ENCODE measurements at places on chromosomes 1 and 21. TPM values are rescaled to one million over a fixed set of nuclear protein-coding genes. Genes with fewer than 3 reads are reported as not detected.
A peak's percentile ranks its signal among the peaks of the same experiment; 100 is the strongest.

LCE2B gene
- not detected for total RNA-seq

NUDT17 gene
- 2.4 TPM for total RNA-seq

TMEM269 gene
- total RNA-seq = 0.11 TPM

DNA sequence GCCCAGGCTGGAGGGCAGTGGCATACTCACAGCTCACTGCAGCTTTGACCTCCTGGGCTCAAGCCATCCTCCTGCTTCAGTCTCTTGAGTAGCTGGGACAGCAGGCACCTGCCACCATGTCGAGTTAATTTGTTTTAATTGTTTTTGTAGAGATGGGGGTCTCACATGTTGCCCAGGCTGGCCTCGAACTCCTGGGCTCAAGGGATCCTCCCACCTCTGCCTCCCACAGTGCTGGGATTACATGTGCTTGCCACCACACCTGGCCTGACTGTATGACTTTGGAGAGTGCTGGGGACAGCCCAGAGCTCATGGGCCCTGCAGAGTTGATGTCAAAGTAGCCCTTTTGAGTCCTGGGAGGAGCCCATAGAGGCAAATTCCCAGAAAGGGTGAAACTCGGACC lies 1.8 kb downstream of the OBSCN start:
- DNase-seq = no peak
- peaks cover 4% of the 10 kb centered on the region for H3K4me1 ChIP-seq
- H3K27ac ChIP-seq = no peak overlapping the region
- H3K4me3 ChIP-seq = no peak overlapping the region

DNA sequence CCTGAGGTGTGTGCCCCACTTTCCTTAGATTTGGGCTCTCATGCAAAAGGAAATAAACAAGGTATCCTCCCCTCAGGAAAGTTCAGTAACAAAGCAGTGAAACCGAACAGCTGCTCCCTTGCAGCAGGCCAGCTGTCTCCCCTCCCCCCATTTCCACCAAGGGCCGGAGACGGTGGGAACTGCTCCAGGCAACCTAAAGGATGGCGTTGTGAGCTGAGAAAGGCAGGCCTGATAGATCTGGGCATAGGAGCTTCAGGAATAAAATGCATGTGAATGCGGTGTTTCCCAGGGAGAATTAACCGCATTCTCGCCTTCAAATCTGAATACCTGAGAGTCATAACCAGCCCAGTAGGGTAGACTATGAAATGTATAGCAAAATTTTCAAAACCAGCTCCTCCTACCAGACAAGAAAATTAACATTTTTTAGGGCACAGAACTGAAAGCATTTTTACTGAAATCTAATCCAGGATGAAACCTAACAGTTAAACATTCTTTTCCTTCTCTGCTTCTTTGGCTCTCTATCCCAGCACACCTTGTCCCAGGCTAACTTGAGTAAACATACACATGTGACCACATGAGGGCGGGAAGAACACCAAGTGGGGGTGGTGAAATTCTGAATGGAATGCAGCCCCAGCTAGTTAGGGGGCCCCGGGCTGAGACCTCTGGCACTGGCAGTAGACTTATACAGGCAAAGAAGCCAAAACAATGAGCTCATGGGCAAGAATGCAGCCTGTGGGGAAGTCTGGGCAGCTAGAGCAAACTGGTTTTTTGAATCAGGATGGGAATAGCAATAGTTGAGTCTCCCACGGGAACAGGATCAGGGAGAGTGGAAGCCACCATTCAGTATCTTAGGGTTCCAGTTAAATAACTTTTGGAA lies 11.5 kb downstream of the MCL1 start:
- H3K4me3 ChIP-seq = no peak overlapping the region
- DNase-seq = peak; percentile 97

GRCh38 chr1:9115351-9116205 lies 13.3 kb downstream of the GPR157 start:
- DNase-seq = no peak
- no peak overlapping the region for H3K4me3 ChIP-seq
- no peaks in the 10 kb centered on the region for H3K36me3 ChIP-seq
- H3K27me3 ChIP-seq = no peaks in the 10 kb centered on the region
- no peak overlapping the region for H3K27ac ChIP-seq

GRCh38 chr1:53949023-53949990 lies 3.2 kb downstream of the LRRC42 start:
- H3K27ac ChIP-seq = no peak overlapping the region
- no peaks in the 10 kb centered on the region for H3K36me3 ChIP-seq
- H3K4me3 ChIP-seq = no peak overlapping the region

DNA sequence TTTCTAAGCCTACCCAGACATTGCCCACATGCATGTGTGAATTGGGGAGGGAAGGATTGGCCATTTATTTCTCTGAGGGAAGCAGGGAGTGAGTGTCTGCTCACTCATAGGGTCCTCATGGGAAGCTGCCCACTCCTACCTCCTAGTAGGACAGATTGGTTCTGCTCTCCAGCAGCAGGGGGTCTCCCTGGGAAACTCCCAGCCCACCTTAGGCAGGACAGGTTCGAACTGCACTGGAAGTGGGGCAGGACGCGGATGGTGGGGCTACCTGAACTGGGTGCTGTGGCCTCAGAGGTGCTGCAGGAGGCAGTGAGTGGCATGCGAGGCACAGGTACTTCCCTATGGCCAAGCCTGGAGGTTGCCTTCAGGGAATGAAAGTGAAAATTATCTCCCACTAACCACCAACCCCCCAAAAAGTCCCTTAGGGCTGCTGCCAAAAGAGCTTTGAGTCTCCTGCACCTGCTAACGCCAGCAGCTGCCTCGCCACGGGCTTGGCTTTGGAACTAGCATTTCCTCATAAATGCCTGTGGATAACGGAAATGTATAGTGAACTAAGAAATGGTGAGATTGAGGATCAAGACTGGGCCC lies 157.0 kb upstream of the COA6 start:
- H3K36me3 ChIP-seq = no peaks in the 10 kb centered on the region
- no peaks in the 10 kb centered on the region for H3K27me3 ChIP-seq
- H3K4me3 ChIP-seq = no peak overlapping the region
- no peak for DNase-seq
- H3K27ac ChIP-seq = no peak overlapping the region
- no peaks in the 10 kb centered on the region for H3K4me1 ChIP-seq

- no peak for DNase-seq
- no peak overlapping the region for H3K27ac ChIP-seq
- no peak overlapping the region for H3K4me3 ChIP-seq
- H3K27me3 ChIP-seq = no peaks in the 10 kb centered on the region
These were observed 9.6 kb downstream of the LRRC53 start for GRCh38 chr1:74502858-74503257.

DNA sequence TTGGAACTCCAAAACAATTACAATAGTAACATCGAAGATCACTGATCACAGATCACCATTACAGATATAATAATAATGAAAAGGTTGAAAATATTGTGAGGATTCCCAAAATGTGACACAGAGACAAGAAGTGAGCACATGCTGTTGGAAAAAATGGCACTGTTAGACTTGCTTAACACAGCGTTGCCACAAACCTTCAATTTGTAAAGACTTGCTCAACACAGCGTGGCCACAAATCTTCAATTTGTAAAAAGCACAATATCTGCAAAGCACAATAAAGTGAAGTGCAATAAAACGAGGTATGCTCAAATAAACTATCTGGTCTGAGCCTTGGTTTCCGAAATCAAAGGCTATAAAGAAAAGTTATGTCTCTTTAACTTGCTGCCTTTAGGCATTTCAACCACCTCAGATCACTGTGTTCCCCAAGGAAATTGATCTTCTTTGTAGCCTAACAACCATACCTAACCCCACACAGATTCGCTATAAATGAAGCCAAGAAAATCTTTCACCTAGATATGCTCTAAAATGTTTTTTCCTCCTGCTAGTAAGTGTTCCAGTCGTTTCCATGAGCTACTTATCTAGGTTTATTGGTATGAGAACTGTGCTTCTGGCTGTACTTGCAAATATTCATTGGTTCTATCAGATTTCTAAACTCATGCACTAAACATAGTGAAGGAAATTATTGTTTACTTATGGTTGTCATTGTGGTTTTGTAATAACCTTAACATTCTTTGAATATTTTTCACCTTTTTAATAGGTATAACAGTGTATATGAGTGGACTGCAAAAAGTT lies 13.1 kb upstream of the LPGAT1 start:
- no peaks in the 10 kb centered on the region for H3K36me3 ChIP-seq
- H3K27me3 ChIP-seq = no peaks in the 10 kb centered on the region
- no peak for DNase-seq
- H3K27ac ChIP-seq = no peak overlapping the region
- no peaks in the 10 kb centered on the region for H3K4me1 ChIP-seq

DNA sequence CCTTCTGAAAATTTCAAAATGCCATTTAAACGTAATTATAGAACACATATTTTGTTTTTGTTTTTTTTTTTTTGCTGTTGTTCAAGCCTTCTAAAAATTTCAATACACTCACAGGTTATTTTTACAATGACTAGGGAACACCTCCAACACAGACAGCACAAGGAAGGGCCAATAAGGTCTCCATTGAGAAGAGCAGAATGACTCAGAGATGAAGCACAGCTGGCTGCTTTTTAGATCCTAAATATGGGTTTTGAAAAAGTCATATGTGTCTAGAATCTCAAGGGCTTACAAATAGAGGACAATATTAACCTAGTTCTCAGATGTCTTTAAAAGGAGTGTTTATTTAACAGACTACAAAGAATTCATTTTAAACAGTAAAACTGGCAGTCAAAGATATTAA lies 104.6 kb downstream of the NEGR1 start:
- H3K4me3 ChIP-seq = no peak overlapping the region
- H3K36me3 ChIP-seq = no peaks in the 10 kb centered on the region
- H3K27me3 ChIP-seq = no peaks in the 10 kb centered on the region
- DNase-seq = no peak
- no peak overlapping the region for H3K27ac ChIP-seq
- no peaks in the 10 kb centered on the region for H3K4me1 ChIP-seq

- no peak for DNase-seq
- no peak overlapping the region for H3K27ac ChIP-seq
- H3K27me3 ChIP-seq = no peaks in the 10 kb centered on the region
- no peaks in the 10 kb centered on the region for H3K4me1 ChIP-seq
These were observed 779.7 kb downstream of the USP25 start for GRCh38 chr21:16509476-16509875.

DNA sequence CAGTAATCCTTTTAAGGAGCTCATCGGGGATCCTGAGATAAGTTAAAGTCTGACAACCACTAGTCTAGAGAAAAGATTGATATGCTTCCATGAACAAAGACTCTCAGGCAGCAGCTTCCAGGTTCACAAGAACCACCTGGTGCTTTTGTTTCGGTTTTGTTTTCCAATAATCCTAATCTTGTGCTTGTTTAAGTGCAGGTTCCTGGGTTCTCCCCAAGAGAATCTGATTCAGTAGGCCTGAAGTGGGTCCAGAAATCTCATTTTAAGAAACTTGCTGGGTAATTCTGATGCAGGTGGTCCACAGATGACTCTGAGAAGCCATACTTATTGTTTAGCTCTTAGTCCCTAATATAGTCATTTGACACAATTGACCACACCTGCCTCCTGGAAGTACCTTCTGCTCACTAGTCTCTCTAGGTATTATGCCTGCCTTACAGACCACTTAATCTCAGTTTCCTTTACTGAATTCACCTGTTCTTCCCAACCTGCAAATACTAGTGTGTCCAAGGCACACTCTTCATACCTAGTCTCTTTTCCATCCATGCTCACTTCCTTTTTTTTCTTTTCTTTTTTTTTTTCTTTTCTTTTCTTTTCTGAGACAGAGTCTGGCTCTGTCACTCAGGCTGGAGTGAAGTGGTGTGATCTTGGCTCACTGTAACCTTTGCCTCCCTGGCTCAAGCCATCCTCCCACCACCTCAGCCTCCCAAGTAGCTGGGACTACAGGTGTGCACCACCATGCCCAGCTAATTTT lies 20.5 kb upstream of the FRRS1 start:
- H3K36me3 ChIP-seq = no peaks in the 10 kb centered on the region
- no peak overlapping the region for H3K27ac ChIP-seq
- H3K4me1 ChIP-seq = no peaks in the 10 kb centered on the region
- H3K27me3 ChIP-seq = no peaks in the 10 kb centered on the region

DNA sequence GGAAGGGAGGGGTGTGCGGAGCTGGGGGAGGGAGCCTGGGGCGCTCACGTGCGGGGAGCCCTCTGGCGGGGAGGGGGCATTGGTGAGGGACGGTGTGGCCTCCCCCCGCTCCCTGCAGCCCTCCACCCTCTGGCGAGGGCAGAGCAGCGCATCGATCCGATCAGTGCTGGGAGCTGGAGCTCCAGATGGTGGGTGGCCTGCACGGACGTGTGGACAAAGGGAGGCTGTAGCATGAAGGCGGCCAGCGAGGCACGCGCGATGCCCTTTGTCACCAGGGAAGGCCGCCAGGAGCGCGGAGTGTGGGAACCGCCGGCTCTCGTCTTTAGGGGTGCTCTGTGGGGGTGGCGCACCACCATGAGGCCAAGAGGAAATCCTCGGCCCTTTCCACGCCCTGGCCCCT lies 5.4 kb upstream of the HES5 start:
- no peak for DNase-seq
- H3K4me3 ChIP-seq = no peak overlapping the region
- peaks cover 9% of the 10 kb centered on the region for H3K4me1 ChIP-seq
- H3K27ac ChIP-seq = no peak overlapping the region
- no peaks in the 10 kb centered on the region for H3K36me3 ChIP-seq

- no peaks in the 10 kb centered on the region for H3K27me3 ChIP-seq
- no peak overlapping the region for H3K27ac ChIP-seq
- H3K4me3 ChIP-seq = no peak overlapping the region
- no peaks in the 10 kb centered on the region for H3K36me3 ChIP-seq
- H3K4me1 ChIP-seq = no peaks in the 10 kb centered on the region
- no peak for DNase-seq
These were observed 235.6 kb upstream of the CACYBP start for GRCh38 chr1:174764191-174764590.

- H3K36me3 ChIP-seq = no peaks in the 10 kb centered on the region
- H3K27me3 ChIP-seq = no peaks in the 10 kb centered on the region
- H3K4me3 ChIP-seq = no peak overlapping the region
These were observed 4.3 kb upstream of the CSF1 start for GRCh38 chr1:109906160-109906838.

DNA sequence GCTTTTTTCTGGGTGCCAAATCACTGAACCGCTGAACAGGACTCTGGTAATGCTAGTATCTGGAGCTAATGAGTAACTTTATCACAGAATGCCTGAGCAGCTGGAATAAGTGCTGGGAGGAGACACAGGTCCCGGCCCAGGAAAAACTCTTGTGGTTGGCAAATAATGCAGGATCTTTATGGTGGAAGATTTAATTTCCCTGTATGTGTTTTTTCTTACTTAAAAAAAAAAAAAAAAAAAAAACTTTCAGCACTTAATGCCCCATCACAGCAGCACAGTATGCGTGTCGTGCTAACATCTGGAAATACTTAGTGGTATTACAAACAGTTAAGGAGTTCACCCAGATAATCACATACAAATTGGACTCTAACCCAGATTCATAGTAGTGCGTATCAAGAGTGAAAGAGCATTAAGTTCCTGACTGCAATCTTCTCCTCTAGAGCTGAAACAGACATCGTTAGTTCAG lies 220.7 kb downstream of the TOMM20 start:
- DNase-seq = no peak
- H3K4me3 ChIP-seq = no peak overlapping the region
- peak overlapping the region; percentile 74 for H3K27ac ChIP-seq

- no peaks in the 10 kb centered on the region for H3K27me3 ChIP-seq
- H3K36me3 ChIP-seq = no peaks in the 10 kb centered on the region
- no peaks in the 10 kb centered on the region for H3K4me1 ChIP-seq
- no peak overlapping the region for H3K27ac ChIP-seq
- H3K4me3 ChIP-seq = no peak overlapping the region
- no peak for DNase-seq
These were observed 407.8 kb downstream of the PTPRC start for GRCh38 chr1:199046618-199047017.
